ENCODE measurements at places on chromosomes 6 and 20.
A peak's percentile ranks its signal among the peaks of the same experiment; 100 is the strongest.

DNA sequence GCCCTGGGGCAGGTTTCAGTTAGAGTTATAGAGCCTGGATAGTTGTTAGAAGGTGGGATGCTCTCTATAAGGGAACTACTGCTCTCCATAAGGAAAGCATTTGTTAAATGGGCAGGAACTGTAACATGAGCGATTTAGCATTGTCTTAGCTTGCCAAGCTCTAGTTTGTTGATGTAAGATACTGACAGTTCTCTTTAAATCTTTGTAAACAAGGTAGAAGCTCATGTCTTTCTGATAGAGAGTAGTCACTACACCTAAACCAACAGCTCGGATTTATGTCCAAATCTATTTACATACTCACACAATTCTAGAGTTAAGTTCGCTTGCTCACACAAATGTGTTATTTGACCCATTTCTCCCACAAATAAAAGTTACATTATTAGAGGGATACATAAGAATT lies 87.3 kb downstream of the PLCB1 start:
- no peak for DNase-seq

GRCh38 chr6:34601706-34602105 lies 45.6 kb upstream of the SPDEF start:
- DNase-seq: no peak

DNA sequence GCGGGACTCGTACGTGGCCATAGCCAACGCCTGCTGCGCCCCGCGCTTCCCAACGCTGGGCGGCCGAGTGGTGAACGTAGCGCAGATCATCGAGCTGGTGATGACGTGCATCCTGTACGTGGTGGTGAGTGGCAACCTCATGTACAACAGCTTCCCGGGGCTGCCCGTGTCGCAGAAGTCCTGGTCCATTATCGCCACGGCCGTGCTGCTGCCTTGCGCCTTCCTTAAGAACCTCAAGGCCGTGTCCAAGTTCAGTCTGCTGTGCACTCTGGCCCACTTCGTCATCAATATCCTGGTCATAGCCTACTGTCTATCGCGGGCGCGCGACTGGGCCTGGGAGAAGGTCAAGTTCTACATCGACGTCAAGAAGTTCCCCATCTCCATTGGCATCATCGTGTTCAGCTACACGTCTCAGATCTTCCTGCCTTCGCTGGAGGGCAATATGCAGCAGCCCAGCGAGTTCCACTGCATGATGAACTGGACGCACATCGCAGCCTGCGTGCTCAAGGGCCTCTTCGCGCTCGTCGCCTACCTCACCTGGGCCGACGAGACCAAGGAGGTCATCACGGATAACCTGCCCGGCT lies 3.4 kb downstream of the SLC32A1 start:
- no peak for DNase-seq

GRCh38 chr6:68144667-68145066 lies 490.4 kb upstream of the ADGRB3 start:
- DNase-seq: no peak

DNA sequence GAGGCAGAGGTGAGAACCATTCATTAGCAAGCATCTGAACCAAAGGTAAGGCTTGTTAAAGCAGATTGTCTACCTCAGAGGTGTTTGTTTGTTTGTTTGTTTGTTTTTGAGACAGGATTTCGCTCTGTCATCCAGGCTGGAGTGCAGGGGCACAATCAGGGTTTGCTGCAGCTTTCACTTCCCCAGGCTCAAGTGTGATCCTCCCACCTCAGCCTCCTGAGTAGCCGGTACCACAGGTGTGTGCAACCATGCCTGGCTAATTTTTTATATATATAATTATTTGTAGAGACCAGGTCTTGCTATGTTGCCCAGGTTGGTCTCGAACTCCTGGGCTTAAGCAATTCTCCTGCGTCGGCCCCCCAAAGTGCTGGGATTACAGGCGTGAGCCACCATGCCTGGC lies 17.2 kb downstream of the CYP39A1 start:
- no peak for DNase-seq

GRCh38 chr6:52640170-52640569 lies 30.7 kb upstream of the TMEM14A start:
- DNase-seq: peak; percentile 21

- DNase-seq: no peak
These were observed 48.8 kb upstream of the BCLAF1 start for GRCh38 chr6:136338486-136338885.

- no peak for DNase-seq
These were observed 7.3 kb downstream of the RAB32 start for GRCh38 chr6:146550911-146551310.

DNA sequence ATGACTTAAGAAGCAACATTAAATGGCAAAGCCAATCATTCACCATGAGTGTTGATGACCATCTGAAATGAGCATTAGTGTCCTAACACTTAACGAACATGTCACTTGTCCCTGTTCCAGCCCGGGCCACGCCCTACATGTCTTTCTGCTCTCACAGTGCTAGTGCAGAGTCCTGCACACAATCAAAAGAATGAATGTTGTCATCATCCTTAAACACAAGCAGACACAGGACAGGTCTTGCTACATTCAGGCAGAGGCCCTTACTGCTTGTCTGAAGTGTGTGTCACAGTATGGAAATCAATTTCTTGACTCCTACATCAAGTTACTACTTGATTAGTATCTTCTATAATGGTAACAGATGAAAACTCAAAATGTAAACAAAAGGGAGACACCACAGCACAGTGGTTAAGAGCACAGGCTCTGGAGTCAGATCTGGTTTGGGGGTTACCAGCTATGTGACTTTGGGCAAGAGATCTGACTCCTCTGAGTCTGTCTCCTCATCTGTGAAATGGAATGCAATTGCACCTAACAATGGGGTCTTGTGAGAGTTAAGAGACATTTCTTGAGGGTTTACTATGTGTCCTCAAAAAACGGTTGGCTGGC lies 17.4 kb downstream of the UBE2V1 start:
- no peak for DNase-seq

GRCh38 chr6:16907991-16908390 lies 146.7 kb upstream of the ATXN1 start:
- DNase-seq: no peak

GRCh38 chr6:17866876-17867444 lies 120.5 kb downstream of the KIF13A start:
- DNase-seq: no peak

GRCh38 chr6:113182370-113183141 lies 674.6 kb upstream of the MARCKS start:
- DNase-seq: no peak

DNA sequence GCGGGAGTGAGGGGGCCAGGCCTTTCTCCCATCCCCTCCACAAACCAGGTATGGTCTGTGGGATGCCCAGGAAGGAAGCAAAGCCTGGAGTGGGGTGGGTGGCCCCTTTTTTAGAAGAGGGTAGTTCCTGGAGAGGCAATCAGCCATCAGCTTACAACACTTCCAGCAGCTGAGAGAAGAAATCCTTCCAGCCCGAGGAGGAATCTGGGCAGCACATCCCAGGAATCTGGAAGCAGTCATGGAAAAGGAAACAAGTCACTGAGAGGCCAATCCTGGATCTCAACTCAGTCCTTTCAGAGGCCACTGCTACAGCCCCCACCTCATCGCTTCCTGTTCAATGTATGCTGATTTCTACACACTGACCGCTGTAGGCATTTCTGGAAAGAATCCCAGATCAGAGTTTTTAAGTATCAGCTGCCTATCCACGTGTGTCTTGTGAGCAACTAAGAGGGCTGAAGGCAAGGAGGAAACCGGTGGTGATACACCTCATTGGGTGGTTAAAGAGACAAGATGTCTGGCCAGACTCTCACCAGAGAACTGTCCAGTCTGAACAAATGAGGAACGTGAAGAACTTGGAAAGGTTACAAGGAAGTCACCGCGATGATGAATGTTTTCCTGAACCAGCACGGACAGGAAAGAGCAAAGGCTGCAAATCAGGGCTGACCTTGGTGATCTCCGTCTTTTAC lies 92.9 kb upstream of the SHLD1 start:
- no peak for DNase-seq

GRCh38 chr20:59289994-59290393 lies 10.4 kb upstream of the EDN3 start:
- no peak for DNase-seq

- DNase-seq: no peak
These were observed 87.8 kb downstream of the GMDS start for GRCh38 chr6:2157441-2158127.

DNA sequence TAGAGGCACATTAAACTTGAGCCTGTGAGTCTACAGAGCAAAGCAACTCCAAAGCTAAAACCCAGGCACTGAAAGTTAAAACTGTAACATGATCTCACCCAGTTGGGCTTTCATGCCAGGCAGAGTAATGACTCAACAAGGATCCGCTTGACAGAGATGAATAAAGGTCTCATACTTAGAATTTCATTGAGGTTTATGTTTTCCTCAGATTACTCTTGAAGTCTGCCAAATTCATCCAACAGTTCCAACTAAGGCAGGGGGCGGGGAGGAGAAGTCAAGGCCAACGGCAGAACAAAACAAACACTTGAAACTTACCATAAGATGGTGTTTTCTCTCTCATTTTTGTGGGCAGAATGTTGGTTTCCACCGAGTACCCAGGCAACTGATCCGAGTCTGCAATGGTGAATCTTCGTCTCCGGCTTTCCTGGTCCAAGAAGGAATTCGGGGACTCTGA lies 54.0 kb upstream of the IPCEF1 start:
- DNase-seq: no peak

DNA sequence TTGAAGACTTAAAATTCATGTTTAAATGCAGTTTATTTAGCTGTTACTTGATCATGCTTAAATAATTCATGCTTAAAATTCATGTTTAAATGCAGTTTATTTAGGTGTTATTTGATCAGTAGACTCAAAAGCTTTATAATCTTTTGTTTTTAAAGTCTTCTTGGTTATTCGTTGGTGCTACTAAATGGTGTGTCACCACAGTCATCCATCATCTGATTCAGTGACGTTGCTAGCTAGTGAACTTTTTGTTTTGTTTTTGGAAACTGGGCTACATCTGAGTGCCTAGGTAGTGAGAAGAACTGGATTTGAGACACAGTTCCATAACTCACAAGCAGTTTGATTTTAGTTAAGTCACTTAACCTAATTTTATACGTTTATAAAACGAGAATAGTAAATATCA lies 20.9 kb downstream of the SCAF8 start:
- no peak for DNase-seq

GRCh38 chr6:23089981-23090380 lies 520.6 kb downstream of the HDGFL1 start:
- no peak for DNase-seq

DNA sequence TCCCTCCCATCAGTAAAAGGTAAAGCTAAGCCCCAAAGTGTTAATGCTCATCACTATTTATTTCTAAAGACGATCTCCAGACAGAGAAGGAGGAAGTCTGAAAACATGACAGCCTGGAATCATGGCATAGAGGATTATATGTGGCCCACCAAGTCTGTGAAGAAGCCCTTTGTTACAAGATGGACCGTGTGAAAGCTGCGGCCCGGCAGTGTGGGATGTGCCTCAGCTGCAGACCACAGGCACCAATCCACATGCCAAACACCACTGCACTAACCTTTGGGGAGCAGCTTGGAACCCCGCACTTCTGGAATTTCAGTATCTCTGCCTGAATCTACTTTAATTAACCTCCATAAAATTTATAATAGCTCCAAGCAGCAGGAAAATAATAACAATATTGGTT lies 90.4 kb downstream of the SLC23A2 start:
- DNase-seq: no peak

DNA sequence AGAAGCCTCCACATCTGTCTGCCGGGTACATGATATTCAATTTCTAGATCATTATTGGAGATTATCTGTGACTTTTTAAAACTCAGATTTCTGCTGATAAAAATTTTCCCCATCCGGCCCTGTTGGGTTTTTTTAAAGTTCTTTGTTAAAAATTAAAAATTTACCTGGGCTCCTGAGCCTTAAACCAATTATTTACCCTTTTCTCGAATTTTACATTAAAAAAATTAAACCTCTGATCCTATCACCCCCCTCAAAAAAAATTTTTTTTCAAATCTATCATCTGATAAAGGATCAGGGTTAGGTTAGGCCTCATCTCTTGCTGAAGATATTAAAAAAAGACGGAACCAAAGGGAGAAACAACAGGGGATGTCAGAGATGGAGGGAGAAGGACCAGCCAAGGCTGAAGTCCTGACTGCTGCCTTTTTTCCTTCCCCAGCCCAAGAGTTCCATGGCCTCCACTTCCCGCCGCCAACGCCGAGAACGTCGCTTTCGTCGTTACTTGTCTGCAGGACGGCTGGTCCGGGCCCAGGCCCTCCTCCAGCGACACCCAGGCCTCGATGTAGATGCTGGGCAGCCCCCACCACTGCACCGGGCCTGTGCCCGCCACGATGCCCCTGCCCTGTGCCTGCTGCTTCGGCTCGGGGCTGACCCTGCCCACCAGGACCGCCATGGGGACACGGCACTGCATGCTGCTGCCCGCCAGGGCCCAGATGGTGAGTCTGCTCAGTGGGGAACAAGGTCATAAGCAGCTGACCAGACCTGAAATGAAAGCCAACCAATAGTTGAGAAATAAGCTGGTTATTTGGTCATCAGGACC lies 527 bp downstream of the NFKBIL1 start:
- DNase-seq: no peak

GRCh38 chr20:11553603-11554002 lies 364.1 kb upstream of the BTBD3 start:
- no peak for DNase-seq

DNA sequence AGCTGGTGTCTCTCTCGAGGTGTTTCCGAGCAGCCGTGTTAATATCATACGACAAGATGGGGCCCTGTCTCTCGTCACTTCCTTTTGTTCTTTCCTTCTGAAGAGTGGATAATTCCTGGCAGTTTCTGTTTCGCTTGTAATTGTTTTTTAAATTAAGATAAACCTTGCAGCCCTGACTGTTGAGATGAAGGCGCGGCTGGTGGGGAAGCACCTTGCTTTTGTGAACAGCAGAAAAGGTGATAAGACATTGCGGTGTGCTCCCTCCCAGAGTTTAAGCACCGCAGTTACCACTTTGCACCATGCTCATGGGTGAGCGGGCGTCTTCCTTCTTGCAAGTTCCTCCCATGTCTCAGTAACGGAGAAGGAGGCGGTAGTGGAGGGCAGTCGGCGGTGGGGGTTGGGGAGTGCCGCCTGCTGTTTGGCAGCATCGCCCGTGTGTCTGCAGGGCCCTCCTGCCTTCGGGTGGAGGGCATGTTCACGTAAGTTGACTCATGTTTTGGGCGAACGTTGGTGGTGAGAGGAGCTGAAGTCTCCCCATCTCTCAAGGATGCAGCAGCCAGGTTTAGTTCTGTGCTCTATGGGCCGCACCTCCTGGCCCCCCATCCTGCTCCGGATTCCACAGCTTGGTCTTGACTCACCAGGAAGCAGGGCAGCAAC lies 345.9 kb downstream of the TAF4 start:
- no peak for DNase-seq

GRCh38 chr6:160161647-160161986 lies 40.0 kb downstream of the SLC22A1 start:
- no peak for DNase-seq

GRCh38 chr20:36493051-36493800 lies 48.1 kb upstream of the MYL9 start:
- DNase-seq: no peak

Measured in substantia nigra (tissue), 51 donors.